ENCODE measurements at places on chromosomes 5 and 9.

GRCh38 chr5:52065182-52065581 is 681.9 kb downstream of the ISL1 start:
- DNase-seq: no peak

DNA sequence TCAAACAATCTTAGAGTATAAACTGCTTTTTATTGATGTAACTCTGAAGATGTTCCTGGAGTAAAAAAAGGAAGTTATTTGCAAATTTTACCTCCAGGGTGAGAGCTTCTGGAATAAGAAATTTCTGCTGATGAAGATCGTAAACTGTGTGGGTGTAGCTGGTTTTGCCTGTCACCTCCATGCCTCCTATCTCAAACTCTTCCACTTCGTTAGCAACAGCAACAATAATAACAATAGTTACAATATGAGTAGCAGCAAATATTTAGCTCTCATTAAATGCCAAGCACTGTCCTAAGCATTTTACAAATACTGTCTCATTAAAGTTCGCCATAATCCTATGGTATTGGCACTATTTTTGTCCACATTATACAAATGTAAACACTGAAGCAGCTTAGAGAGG is 57.9 kb downstream of the GCNT1 start:
- DNase-seq: no peak

DNA sequence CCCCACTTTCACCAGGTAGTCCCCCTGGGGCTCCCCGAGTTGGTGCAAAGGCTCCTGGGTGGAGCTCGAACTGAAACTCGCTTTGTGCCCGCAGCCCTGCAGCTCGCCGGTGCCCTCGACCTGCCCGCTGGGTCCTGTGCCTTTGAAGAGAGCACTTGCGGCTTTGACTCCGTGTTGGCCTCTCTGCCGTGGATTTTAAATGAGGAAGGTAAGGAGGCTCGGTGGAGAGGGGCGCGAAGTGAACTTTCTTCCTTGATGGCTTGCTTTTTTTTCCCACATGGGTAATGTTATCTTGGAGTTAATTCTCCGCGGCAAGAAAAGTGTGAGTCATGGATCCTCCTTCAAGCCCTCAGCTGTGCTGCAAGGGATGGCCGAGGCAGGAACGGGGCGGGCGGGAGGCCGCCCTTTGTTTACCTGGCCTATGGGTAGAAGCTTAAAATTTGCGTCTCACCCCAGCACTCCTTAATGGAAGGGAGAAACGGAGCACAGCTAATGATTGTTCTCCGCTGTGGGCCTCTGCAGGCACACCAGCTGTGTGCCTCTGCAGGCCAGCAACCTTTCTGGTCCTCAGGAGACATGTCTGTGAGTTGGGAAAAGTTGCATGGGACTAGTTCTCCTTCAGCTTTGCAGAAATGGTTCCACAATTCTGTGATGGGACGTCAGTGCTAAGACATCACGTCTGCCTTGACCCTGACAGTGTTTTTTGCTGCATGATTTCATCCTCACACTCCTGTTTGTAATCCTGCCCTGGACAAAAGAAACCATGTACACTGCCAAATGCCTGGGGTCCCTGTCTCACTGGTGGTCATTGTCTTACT is 1.1 kb downstream of the MAMDC2 start:
- peak; percentile 71 for DNase-seq

- DNase-seq: no peak
Measured at GRCh38 chr9:20364959-20365358, 257.3 kb downstream of the MLLT3 start.

- no peak for DNase-seq
Measured at GRCh38 chr5:14830210-14831005, 41.2 kb downstream of the ANKH start.

- DNase-seq: no peak
Measured at GRCh38 chr5:5678909-5679308, 256.4 kb downstream of the ICE1 start.

DNA sequence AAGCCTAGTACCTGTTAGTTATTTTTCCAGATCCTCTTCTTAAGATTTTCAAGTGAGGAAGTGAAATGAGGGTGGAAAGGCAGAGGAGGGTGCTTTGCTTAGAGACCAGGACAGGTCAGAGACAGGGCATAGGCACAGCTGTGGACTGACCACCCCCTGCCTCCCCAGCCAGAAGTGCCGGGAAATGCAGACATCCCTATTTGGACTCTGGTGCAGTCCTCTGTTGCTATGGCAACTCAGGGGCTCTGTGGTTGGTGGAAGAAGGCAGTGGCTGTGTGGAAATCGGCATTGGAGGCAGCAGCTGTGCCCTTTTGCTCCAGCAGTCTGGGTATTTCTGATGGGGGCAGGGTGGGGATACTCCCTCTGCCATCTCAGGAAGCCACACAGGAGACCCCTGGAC is 43.3 kb upstream of the NDFIP1 start:
- DNase-seq: peak; percentile 32

DNA sequence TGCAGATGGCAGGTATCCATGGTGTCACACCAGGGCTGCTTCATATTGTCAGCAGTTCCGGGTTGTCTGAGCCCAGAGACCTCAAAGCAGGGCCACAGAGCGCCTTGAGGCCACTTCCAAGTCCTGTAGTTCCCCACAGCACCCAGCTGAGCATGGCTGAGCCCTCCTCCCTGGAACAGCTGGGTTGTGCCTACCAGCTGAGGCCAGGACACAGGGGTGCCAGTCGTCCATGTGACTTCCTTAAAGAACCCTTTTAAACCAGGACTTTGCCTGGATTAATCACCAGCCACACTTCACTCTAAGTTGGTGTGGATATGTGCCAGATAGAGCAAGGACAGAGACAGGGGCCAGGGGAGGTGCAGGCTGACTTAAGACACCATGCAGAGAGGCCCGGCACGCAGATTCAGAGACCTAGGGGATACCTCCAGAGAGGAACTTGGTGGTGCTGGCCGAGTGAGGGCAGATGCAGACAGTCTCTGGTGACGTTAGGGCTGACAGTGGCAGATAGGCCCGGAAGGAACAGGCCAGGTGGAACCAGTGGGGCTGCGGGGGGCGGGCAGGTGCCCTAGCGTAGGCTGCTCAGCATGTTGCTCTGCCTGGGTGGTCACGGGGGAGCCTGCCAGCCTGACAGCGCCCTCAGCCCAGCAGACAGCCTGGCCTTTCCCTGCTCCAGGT is 142.7 kb downstream of the CACNA1B start:
- DNase-seq: no peak

DNA sequence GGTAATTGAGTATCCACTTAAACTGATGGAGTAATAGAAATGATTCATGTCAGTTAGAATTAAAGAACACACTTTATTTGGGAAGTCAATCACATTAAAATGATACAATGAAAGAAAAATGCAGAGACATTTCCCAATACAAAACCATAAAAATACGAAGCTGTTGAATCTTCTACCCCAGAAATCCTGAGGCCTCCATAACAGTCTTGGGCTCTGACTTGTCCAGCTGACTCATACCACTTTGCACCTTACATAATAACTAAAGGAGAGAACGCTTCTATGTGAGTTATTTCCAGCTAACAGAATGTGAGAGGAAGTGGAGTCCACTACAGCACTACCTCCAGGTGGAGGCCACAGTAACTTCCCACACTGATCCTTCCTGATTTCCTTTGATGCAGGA is 305.0 kb downstream of the MRPS30 start:
- DNase-seq: no peak

DNA sequence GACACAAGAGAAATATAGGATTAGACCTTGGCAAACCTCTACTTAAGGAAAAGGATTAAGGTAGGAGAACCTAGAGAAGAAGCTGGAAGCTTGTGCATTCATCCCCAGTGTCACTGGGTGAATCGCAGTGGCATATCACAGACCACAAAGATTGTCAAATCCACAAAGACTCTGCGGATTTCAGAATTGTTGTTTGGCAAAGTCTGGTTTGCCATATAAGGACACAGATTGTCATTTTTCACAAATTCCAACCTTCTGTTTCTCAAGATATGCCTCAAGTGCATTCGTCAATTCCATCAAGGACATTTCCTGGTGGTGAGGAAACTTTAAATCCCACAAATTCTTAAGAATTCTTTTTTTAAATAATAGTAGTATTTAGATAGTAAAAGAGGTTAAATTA is 395.1 kb upstream of the PAPPA start:
- DNase-seq: no peak

DNA sequence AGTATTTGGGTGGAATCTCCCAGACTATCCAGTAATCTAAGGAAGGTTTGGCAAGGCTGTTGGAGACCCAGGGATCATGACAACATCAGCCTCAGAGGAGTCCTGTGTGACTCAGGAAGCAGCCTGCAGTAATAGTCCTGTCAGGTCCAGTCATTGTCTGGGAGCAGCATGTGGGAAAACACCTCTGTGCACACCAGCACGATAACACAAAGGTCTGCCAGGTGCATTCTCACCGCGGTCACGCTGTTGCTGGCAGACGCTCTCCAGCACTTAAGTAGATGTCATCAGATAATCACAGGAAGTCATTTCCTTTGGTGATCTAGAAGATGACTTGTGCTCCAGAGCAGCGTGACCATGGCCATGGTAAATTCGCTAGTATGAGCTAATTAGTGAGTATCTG is 99.2 kb upstream of the IQGAP2 start:
- DNase-seq: peak; percentile 71

DNA sequence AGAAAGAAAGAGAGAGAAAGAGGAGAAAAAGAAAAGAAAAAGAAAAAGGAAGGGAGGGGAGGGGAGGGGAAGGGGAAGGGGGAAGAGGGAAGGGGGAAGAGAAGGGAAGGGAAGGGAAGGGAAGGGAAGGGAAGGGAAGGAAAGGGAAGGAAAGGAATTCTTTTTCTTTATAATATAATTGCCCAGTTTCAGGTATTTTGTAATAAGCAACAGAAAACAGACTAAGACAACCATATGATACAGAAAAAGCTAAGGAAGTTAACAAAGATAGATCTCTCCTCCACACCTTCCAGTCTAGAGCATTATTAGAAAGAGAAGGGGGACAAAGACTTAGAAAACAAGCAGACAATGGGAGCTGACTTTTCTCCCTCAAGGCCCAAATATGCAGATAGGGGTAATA is 31.0 kb downstream of the MEIKIN start:
- no peak for DNase-seq

GRCh38 chr5:3531320-3531986 is 64.2 kb upstream of the IRX1 start:
- no peak for DNase-seq

GRCh38 chr5:30539004-30539634 is 654.4 kb upstream of the CDH6 start:
- DNase-seq: no peak

- DNase-seq: no peak
Measured at GRCh38 chr9:123712399-123712798, 217.5 kb downstream of the DENND1A start.

GRCh38 chr9:28668158-28668557 is 1094.9 kb upstream of the C9orf72 start:
- no peak for DNase-seq

DNA sequence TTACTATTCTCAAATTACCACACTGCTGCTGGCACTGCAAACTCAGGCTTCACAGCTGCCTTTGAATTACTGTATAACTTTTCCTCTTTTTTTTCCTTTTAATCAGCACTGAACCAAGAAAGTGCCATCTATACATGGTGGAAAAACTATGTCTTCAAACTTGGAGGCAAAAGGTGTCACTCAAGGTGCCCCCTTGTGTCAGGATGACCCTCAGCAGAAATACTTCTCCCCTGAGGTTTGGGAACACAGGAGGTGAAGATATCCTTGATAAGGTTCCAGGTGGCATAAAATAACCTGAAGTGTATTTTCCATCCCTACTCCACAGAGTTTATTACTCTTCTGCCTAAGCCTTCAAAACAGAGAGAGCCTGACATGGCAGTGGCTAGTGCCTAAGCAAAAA is 14.5 kb downstream of the FRMD3 start:
- no peak for DNase-seq

GRCh38 chr9:127014910-127015540 is 100.4 kb downstream of the RALGPS1 start:
- no peak for DNase-seq

GRCh38 chr5:131214609-131215227 is 44.0 kb downstream of the LYRM7 start:
- no peak for DNase-seq

GRCh38 chr9:133237035-133237731 is 28.1 kb upstream of the OBP2B start:
- peak; percentile 15 for DNase-seq

DNA sequence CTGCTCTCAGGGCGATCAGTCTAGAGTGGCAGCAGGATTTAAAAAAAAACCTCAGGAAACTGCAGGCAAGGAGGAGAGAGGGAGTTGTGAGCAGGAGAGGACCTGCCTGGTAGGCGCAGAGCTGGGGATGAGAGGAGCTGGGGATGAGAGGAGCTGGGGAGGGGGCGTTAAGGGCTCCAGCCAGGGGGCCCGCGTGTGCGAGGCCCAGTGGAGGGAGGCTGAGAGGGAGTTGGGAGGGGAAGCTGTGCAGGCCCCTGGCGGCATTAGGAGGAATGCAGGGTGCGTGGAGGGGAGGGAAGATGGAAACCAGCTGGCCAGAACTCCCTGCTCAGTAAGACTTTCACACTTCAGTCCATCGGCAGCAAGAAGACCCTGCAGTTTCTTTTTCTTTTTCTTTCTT is 45.2 kb upstream of the HMCN2 start:
- no peak for DNase-seq

DNA sequence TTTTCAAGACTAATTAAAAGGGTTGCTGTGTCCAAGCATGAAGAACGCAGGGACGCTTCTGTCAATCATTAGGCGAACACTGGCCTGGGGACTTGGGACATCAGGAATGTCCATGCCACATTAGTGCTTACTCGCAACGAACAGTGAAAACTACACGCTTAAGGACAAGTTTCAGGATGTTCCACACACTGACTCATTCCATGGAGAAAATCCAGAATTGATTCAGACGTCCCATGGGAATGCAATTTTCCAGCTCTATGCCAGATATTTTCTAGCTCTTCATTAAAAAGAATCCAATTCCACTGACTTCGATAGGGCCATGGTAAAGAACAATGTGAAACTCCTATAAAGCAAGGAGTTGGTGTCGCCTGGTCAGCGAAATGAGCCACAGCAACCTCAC is 98.2 kb downstream of the CAMSAP1 start:
- DNase-seq: no peak

DNA sequence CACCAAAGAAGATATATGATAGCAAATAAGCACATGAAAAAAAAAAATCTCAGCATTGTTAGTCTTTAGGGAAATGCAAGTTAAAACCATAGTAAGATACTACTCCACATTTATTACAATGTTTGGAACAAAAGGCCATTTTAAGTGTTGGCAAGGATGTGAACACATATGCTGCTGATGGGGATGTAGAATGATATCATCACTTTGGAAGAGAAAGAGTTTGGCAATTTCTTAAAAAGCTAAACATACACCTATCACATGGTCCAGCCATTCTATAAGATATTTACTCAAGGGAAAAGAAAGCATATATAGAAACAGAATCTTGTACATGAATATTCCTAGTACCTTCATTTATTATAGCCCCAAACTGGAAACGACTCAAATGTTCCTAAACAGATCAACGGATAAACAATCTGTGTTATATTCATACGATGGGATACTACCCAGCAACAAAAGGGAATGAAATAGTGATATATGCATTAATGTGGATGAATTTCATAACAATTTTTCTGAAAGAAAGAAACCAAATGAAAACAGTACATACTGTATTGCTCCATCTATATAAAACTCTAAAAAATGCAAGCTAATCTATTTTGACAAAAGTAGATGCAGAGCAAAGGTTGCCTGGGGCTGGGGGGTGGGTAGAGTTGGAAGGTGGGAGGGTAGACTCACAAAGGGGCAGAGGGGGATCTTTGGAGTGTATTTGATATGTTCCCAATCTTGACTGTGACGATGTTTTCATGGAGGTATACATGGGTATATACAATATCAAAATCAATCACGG is 45.7 kb upstream of the SMAD5 start:
- DNase-seq: no peak
